ENCODE measurements at places on chromosomes 2 and 18.

DNA sequence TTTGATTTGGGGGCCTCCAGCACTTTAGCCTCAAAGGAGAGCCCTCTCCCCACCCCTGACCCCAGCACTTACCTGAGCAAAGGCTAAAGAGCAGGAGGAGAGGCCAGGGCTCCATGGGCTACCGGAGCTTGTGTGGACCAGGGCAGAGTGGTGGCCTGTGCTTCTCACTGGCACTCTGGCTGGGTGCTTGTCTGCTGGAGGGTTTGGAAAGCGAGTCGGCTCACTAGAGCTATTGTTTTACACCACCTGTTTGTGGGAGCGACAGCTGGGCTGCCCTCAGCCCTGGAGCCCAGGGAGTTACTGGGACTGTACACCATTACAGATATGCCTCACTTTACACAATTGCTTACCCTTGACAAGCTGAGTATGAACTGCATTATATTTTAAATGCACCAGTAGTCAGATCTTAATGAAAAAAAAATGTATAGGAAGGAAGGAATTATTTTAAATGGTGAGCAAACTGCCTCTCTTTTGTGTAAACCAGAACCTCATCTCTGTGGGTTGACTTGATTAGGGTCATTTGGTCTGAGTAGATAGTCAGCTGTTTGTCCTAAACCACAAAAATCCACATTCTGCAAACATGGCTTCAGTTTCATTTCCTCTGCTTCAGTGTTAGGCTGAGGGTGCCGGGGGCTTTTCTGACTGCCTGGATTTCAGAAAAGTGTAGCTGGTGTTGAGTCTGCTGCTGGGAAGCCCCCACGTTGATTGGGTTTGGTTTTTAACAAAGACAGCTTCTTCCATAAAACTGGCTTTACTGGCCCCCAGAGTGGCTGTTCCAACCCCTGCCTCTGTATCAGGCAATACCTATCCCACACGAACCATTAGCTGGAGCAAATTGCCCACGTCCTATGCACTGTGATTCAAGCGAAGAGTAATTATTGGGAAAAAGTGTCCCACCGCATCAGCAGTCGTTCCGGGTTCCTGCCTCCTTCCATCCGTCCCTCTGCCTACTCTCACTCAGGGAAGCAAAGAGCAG is at the start of gene CHRNA1:
Gene CHRNA1, minus strand, starts transcription at position 193 of the 976 bp plus-strand sequence. Its CDS starts 78 bp downstream, at position 115.
- DNase-seq = no peak

DNA sequence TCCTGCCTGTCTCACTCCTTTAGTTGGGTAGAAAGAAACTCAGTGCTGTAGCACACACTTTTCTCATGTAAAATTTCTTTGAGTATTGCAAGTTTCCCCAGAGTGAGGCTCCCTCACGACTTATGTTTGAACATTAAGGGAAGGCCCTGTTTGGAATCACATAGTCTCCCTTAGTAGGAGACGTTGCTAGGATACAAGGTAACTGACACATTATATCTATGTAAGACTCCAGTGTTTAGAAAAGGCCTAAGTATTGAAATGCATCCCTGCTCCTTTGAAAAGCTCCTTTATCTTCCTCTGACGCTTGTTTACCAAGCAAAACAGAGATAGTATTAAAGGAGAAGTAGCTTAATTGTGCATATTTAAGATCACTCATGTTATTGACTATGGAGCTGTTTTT is 248.2 kb downstream of the PHLPP1 start:
- DNase-seq = no peak

- no peak for DNase-seq
Measured at GRCh38 chr2:98382739-98383138, 36.5 kb downstream of the CNGA3 start.

DNA sequence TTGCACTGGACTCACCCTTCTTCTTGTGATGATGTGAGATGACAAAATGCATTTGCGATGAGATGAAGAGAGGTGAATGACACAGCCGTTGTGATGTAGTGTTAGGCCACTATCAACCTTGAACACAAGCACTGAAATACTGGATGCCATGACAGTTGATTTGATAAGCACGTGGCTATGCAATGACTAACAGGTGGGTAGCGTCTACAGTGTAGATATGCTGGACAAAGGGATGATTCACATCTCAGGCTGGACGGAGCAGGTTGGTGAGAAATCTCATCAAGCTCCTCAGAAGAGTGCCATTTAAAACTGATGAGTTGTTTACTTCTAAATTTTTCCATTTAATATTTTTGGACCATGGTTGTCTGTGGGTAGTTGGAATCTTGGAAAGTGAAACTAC is 375.8 kb upstream of the LYPD1 start:
- no peak for DNase-seq

GRCh38 chr2:200435379-200435778 is 74.5 kb downstream of the KCTD18 start:
- no peak for DNase-seq

- DNase-seq = no peak
Measured at GRCh38 chr2:197200051-197200761, 110.4 kb downstream of the ANKRD44 start.
